Putamen (tissue), 1 donor: ENCODE measurements at places on chromosomes 1 and 21.

DNA sequence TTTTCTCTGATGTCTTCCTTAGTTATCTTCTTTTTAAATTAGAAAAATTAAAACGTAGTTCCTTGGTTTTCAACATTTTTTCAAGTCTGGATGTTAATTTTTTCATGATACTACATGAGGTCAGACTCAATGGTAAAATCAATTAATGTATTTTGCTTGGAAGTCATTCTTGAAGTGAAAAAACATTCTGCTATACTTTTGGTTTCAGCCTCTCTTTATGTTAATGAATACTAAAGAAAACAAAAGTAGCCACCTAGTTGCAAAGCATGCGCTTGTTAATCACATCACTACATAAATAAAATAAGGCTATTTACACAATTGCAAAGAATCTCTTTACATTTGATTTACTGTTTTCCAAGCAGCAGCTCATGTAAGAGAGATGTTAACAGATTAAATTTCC is 170.4 kb downstream of the LIPI start:
- no peak for DNase-seq

DNA sequence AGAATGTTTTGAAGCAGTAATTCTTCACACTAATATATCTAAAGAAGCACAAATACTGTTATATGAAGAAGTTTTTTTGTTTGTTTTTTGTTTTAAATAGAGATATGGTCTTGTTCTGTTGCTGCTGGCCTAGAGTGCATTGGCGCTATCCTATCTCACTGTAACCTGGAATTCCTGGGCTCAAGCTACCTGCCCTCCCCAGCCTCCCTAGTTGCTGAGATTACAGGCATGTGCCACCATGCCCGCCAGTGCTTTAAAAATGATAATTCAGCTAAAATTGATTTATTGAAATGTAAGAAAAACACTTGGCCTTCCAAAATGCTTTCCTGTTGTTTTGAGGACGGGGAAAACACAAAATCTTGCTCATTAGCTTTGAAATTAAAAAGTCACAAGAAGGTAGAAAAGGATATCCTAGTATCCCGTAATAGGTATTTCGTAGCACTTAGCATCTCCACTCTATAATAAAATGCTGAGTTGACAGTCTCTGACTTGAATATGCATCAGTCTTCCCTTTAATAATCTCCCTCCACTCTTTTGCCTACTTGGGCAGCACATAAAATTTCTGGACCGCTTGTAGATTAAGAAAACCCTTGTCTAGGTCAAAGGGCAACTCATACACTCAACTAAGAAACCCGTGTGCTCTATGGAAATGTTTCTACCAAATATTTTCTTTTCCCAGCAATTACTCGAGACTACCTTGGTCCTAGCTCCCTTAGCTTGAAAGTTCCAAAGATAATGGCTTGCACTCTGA is 1.3 kb downstream of the SCYL3 start:
- no peak for DNase-seq

DNA sequence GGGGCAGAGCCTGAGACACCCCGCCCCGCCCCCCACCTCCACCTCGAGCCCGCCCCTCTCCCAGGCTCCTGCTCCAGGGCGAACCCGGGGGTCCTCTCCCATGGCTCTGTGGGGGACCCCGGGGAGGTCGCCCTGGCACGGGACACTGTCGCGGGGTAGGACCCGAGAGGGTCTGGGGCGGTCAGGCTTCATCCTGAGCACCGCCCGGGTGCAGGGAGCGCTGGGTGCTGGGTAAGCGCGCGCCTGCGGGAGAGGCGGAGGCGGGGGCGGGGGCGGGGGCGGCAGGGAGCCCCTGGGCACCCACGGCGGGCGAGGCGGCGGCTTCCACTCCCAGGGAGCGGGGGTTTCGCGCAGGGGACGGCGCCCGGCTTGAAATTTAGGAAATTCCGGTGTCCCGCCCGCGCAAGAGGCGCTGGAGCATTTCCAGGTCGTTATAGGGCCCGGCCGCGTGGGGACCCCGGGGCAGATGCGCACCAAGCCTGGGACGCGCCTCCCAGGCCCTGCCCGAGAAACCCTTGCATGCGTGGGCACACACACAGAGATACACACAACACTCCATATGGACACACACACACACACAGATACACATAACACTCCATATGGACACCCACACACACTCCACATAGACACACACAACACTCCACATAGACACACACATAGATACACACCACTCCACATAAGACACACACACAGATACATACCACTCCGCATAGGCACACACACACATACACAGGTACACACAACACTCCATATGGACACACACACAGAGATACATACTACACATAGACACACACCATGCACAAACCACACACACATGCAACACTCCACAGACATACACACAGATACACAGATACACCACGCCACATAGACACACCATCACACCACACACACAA is 48.7 kb upstream of the SLC19A1 start:
- DNase-seq: no peak

DNA sequence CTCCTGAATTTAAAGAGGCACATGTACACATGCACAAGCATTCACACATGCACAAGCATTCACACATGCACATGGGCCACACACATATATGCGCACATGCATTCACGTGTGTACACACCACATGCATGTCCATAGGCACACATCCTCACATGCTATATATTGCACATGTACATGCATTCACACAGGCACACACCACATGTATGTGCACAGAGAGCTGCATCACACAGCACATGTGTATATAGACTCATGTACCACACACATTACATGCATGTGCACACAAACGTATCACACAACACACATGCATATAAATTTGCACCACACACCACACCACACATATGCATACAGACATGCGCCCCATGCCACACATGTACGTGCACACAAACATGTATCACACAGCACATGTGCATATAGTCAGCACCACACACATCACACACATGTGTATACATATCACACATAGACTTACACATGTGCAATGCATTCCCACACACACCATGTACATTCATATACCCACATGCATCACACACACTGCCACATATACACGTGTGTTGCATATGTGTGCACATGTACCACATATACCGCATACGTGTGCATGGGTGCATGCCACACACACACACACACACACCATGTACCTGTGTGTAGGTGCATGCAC is 54.6 kb upstream of the COL18A1 start:
- DNase-seq: no peak

GRCh38 chr1:97647776-97648175 is 273.1 kb downstream of the DPYD start:
- no peak for DNase-seq

DNA sequence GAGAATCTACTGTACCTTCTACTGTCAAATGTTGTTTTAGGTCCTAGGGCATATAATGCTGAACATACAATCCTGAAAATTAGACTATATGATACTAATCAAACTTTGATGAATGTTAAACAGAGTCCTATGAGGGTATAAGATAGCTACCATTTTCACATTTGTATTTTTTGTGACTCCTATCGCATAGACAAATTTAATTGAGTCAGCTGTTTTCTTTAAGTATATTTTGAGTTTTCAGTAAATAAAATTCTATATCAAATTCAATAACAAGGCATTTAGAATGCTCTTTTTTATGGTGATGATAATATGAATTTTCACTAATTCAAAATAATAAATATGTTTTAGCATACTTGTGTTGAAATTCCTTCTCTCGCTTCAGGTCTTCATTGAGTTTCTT is 10.0 kb downstream of the LRRC39 start:
- DNase-seq: no peak

DNA sequence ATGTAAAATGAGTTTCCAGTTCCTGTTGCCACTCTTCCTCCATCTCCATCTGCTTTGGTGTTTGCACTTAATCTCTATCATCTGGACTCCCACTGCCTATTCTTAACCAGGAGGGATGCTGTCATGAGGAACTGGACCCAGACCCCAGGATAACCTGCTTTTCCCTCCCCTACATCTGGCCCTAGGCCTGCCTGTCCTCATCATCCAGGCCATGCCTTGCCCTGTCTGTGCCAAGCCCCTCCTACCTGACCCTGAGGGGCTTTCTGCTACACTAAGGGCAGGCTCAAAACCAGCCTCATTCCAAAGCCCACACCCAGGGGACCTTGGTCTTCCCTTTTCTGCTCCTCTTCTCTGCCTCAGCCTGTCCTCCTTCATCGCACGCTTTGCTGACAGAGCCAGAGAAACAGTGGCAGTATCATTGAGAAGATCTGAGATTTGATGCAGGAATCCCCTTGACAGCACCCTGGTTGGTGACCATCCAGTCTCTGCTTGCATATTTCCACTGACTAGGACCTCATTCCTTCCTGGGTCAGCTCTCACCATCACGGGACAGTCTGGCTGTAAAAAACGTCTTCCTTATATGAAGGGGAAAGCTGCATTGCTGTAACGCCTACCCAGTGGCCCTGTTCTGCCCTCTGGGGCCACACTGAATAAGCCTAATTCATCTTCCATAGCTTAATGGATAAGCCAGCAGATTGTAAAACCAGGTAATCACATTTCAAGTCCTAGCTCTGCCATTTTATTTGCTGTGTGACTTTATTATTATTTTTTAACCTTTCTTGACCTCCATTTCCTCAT is 38.8 kb downstream of the PLXNA2 start:
- DNase-seq: no peak

DNA sequence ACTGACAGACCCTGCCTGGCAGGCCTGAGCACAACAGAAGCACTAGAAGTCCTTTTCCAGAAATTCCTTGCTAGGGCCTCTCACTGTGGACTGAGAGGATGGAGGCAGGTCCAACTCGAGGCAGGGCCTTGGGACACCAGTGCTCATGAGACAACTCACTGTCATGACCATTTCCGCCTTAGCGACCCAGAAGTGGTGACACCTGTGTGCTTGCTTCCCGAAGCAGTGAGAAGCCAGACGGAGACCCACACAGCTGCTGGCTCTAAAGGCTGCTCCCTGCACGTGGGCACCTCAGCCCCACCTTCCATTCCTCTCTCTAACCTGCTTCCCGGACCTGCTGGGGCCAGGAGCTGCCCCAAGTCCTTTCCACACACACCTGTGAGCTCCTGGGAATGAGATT is 33.0 kb downstream of the KCNC4 start:
- no peak for DNase-seq

DNA sequence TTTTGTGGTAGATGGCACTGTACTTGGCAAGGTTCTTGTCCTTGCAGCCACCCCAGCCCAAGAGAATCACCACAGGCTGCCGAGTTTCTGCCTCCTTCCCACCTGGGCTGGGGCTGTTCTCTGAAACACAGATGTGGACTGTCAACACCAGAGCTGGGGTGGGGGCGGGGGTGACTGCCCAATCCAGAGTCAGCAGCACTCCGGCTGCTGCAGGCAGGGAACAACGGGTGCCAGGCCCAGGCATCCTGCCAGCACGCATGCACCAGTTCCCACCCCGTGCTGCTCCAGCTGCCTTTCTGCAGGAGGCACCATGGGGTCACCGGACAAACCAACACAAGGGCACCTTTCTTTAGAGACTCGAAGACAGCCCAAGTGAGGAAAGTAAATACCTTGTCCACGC is 14.1 kb downstream of the TMEM53 start:
- peak; percentile 78 for DNase-seq

DNA sequence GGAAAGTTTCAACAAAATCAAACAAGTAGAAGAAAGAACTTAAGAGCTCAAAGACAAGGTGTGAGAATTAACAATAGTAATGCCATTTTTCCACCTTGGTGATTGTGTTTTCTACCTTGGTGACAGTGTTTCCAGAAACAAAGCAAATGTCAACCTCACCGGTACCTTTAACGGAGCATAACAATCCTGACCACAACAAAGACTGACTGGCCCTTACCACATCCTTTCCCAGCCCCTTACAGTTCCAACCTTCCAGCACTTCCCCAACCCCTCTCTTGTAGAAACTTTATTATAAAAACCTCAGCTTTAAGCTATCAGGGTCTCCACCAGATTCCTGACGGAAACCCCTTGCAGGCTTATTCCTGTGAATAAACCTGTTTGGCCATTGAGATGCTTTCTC is 16.7 kb downstream of the STYXL2 start:
- no peak for DNase-seq

- no peak for DNase-seq
These were observed 31.4 kb downstream of the SZRD1 start for GRCh38 chr1:16398371-16398953.

DNA sequence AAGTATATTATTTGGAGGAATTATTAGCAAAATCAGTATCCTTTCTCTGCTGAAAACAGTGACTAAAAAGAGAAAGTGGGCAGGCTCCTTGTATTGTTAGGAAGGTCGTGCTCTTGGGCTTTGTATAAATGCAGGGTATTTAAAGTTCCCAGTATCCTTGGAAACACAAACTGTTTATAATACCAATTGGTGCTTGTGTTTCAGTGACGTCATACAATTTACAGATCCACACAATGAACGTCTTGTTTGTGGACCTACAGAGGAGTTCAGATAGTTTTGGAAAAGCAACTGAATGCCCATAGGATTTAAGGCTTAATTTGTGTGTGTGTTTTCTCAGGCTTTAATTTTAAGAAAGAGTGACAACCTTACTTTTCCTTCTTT is 168.2 kb downstream of the RASAL2 start:
- DNase-seq: no peak

- DNase-seq: no peak
These were observed 315.0 kb downstream of the PTPRU start for GRCh38 chr1:29551123-29551936.

GRCh38 chr1:100006688-100007087 is 36.9 kb downstream of the SLC35A3 start:
- no peak for DNase-seq

- DNase-seq: no peak
These were observed 95.8 kb downstream of the PSMG1 start for GRCh38 chr21:39087238-39088030.

GRCh38 chr1:209769171-209769904 is 13.5 kb downstream of the TRAF3IP3 start:
- DNase-seq: peak; percentile 44

GRCh38 chr21:42232176-42232825 is 13.4 kb downstream of the ABCG1 start:
- no peak for DNase-seq

GRCh38 chr1:57165546-57165945 is 199.7 kb upstream of the C8B start:
- DNase-seq: no peak

DNA sequence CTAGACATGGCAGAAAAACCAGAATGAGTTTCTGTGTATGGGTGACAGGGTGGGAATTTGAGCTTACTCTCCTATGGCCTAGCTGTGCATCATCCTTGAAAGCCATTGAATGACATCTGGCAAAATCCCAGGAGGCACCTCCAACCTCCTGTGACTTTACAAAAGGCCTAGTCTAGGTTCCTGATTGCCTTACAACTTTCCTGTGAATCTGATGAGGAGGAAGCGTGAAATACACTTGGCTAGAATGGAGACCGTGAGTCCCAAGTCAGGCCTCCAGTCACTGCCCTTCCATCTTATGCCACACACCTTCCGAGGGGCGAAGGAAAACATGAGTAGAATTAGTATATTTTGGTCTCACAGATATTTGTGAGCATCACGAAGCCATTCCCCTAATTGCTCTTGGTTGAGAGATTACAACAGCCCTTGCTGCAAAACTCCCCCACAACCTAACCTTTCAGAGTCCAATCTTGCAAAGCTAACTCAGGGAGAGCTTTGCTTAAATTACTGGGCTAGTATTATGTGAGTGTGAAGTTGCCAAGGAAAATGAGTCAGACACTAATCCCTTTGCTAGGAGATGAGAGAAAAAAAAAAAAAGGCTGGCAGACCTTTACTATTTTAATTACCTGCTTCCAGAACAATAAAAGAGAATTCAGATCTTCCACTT is 36.3 kb upstream of the PAXBP1 start:
- DNase-seq: no peak
